Stimulated activated CD4-positive, alpha-beta T cell treated with anti-CD3 and anti-CD28 coated beads, Interleukin-15, amount 100 ng/mL, for 1 hour (primary cell): ENCODE measurements at places on chromosomes 13 and 19.

DNA sequence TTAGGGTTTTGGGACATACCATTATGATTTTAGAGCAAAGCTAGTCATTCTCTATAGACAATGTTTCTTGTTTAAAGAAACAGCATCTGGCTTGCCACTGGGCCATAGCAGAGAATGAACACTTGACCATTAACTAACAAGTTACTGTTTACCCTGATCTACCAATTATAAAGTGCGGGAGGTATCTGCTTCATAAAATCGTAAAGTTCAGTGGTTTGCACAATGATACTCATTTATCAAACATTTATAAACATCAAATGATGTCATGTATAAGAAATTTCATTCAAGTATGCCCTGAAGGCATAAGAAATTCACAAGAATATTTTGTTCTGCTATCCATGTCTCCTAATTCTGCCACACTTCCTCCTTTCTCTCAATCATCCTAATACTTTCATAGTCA, 139.2 kb downstream of the PCDH20 start:
- no peak for DNase-seq

DNA sequence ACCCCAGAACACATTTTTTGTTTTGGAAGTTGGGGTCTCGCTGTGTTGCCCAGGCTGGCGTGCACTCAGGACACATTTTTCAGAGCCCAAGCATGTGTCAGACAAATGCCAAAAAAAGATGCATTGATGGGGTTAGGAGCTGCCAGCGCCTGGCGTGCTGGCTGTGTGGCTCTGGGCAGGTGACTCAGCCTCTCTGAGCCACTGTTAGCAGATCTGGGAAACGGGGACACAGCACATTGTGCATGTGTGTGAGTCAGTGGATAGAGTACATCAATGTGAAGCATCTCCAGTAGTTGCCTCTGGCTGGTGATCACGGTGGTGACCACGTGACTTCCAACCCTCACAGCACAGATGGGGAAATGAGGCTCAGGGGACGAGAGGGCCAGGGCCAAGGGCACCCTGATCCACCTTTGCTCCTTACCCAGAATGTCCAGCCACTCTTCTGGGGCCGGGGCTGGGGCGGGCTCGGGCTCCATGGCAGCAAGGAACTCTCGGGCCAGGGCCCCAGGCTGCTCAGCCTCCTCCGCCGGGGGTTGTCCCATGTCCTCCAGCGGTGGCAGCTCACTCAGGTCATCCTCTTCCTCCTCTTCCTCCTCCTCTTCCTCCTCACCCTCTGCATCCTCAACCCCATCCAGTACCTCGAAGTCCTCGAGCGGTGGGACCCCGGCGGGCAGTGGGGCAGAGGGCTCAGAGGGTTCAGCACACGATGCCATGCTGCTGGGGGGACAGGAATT, 1.9 kb downstream of the FKBP8 start:
- no peak for DNase-seq

DNA sequence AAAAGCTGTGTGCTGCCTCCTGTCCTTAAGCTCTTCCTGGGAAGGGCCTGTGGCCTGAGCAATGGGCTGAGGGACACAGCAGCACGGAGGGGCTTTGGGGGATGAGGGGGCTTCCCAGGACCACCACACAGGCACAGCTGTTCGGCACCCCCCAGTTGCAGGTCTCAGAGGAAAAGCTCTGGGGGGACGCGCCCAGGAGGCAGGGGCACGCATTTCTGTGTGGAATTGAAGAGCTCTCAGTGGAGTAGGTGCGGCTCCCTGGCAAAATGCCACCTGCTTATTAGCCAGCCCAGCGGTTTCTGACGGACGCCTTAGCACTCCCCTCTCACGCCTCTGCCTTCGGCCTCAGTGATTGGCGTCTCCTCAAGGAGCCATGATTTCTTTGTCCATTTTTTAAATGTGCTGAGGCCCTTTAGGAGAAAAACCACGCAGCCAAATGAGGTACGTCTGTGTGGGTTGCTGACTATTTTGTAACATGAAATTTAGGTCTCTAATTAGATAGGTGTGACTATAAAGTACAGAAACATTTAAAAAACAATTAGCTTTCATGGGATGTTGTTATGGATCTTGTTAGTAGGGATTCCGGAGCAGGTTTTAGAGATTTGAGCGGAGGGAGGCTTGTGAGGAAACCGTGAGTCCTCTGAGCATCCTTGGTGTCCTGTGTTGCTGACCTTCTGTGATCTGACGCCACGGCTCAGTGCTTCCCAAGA, 4.0 kb downstream of the MCF2L start:
- no peak for DNase-seq

- no peak for DNase-seq
Observed at GRCh38 chr19:22545751-22546150, 88.4 kb upstream of the ZNF492 start.

DNA sequence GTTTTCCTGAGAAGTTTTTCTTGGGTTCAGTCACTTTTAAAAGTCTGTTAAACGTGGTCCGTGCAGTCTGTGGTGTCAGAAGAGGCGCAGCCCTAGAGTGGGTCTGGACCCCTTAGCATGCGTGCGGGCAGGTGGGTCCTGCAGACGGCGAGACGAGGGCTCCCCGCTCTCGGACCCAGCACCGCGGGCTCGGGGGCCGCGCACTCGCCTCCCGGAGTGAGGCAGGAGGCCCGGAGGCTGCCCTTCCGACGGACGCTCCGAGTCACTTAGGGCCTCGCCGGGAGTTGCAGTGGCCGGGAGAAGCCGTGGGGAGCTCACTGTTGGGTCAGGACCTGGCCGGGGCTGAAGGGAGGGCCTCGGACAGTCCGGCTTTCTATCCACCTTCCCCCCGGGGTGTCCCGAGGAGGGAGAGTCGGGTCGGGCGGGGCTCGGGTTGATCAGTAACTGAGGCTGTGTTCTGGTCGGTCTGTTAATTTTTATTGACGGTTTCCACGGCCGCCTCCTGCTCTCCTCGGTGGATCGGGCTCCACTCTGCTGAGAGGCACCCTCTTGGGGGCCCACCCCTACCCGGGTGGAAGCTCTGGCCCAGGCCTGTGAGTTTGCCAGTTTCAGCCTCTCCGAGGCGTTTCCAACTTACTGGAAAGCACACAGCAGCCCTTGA, 1.3 kb downstream of the PTBP1 start:
- no peak for DNase-seq

DNA sequence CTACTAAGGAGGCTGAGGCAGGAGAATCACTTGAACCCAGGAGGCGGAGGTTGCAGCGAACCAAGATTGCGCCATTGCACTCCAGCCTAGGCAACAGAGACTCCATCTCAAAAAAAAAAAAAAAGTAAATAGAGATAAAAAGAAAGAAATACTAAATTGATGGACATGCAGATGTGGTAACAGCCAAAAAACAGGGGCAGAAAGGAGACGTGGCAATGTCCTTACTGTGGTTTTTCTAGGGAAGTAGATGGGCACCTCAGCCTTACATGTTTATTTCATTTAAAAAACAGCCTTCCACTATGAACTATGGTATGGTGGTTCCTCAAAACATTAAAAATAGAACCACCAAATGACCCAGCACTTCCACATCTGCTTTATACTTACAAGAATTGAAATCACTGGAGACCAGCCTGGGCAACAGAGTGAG, 6.5 kb upstream of the EIF3G start:
- DNase-seq: no peak

- DNase-seq: no peak
Observed at GRCh38 chr13:93889430-93889951, 590.0 kb downstream of the DCT start.

DNA sequence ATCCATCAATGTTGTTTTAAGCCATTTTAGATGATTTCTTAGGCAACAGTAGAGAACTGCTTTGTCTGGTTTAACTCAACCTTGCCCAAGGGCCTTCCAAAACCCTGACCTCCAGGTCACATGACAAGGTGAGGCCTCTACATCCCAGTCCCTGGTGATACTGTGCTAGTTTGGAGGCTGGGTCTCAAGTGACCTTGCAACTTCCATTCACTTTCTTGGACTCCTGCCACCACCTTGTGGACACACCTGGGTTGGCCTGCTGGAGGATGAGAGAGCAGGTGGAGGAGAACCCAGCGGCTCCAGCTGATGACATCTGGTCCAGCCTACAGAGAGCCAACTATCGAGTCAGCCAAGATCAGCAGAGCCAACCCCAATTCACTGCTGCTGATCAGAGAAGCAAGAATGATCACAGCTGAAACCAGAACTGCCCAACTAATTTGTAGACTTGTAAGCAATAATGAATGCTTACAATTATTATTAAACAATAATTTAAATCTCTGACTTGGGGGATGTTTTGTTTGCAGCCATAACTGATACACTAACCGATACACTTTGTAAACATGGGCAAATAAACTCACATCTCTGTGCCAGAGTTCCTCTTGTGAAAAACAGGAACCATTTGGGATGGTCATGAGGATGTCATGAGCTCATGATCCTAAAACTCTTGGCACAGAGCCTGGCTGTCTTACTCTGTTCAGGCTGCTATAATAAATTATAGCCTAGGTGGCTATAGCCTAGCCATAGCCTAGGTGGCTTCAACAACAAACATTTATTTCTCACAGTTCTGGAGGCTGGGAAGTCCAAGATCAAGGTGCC, 11.5 kb downstream of the FAM187B start:
- DNase-seq: no peak

GRCh38 chr13:33127009-33127551, 110.9 kb downstream of the KL start:
- DNase-seq: no peak

GRCh38 chr13:69331245-69331644, 776.4 kb upstream of the ATXN8OS start:
- no peak for DNase-seq

- no peak for DNase-seq
Observed at GRCh38 chr13:49859560-49859959, 67.1 kb upstream of the KPNA3 start.

GRCh38 chr19:5337708-5338655, 2.6 kb downstream of the PTPRS start:
- DNase-seq: no peak

DNA sequence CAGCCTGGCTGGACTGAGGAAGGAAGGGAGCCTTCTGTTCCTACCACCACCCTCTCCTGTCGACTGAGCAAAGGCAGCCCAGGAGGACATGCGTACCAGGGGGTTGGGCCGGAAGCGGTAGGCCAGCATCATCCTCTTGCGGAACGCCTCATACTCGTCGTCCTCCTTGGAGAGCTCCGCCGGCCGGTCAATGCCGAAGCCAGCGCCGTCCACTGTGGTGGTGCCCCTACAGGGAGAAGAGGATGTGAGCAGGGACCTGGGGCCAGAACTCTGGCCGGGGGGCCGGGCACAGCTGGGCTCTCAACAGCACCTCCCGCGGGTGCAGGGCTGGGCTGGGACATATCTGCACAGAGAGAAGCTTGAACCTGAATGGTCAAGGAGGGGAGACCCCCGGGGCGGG, 3.8 kb upstream of the TM6SF2 start:
- no peak for DNase-seq

DNA sequence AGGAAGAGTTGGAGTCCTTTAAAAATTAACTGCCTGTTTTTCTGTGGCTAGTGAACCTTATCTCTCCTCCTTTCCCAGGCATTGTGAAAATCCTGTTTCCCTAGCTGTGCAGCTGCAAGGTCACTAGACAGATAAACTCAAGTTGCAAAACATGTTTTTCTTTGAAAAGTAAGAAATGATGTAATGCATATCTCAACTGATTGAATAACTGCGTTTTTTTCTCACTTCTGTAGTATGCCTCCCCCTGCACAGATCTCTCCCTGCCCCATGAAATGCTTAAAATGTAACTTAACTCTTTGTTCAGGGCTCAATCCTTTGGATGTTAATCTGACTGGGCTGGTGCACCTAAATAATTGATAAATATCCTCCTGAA, 27.7 kb upstream of the CYSLTR2 start:
- DNase-seq: no peak

- no peak for DNase-seq
Observed at GRCh38 chr19:51326216-51327065, 15.0 kb downstream of the IGLON5 start.

DNA sequence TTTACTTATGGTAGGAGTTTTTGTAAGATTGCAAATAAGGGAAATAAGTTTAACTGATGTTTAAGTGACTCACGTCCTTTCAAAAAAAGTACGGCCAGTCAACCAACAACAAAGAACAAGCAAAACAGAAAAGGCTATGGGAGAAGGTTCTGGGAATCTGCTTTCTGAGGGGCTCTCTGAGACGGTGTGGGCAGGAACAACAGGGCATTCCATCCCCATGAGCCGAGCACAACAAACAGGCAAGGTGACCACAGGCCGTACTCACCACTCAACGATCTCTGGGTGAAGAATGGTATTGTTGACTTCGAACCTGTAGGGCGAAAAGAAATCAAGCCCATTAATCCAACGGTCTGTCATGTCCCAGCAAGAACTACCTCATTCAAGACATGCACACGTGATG, 43.8 kb downstream of the PEPD start:
- DNase-seq: no peak

GRCh38 chr19:30171795-30172612, 200.2 kb upstream of the ZNF536 start:
- no peak for DNase-seq

- no peak for DNase-seq
Observed at GRCh38 chr19:52880895-52881389, 16.5 kb downstream of the ZNF320 start.

DNA sequence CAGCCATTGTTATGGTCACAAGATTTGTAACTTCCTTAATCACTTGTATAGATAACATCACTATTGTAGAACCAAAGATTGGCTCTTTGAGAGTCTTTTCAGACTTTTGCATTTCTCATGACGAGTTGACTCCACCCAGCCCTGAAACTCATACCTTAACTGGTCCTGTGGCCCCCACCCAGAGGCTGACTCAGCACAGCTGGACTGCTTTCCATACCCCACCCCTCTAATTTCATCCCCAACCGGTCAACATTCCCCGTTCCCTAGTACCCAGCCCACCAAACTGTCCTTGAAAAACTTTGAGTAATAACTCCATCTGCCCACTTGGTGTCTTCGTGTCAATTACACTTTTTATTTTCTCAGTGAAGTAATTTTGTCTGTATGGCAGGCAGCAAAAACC, 32.1 kb upstream of the SLITRK1 start:
- no peak for DNase-seq

DNA sequence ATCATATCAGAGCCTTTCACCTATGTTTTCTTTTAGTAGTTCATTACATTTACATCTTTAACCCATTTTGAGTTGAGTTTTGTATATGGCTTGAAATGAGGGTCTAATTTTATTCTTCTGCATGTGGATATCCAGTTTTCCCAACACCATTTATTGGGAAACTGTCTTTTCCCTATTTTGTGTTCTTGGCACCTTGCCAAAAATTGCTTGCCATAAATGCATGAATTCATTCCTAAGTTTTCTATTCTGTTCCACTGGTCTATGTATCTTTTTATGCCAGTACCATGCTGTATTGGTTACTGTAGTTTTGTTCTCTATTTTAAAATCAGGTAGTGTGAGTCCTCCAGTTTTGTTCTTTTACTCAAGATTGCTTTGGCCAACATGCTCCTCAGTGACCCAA, 144.0 kb upstream of the OBI1 start:
- DNase-seq: no peak

GRCh38 chr19:38880882-38881609, 3.0 kb upstream of the RINL start:
- DNase-seq: no peak

DNA sequence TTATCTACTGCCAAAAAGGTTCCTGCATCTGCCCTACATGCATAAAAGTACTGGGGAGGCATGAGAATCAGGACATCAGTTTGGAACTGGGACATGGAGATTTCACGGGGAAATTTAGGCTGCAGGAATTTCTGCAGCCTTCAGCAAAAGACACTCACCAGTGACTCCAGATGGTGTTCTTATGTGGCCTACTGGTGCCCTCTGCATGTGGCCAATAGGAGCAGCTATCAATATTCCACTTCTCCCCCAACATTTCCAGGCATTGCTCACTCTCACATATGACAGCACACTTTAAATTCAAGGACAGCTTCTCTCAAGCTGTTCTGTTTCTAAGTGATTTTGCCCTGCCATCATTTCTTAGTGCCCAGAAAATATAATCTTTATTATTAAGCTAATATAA, 570.5 kb upstream of the ARGLU1 start:
- no peak for DNase-seq

- DNase-seq: no peak
Observed at GRCh38 chr19:54178581-54179261, 5.8 kb upstream of the TMC4 start.
